ENCODE measurements at places on chromosomes 6 and 20. TPM values are rescaled to one million over a fixed set of nuclear protein-coding genes. Genes with fewer than 3 reads are reported as not detected.

DNA sequence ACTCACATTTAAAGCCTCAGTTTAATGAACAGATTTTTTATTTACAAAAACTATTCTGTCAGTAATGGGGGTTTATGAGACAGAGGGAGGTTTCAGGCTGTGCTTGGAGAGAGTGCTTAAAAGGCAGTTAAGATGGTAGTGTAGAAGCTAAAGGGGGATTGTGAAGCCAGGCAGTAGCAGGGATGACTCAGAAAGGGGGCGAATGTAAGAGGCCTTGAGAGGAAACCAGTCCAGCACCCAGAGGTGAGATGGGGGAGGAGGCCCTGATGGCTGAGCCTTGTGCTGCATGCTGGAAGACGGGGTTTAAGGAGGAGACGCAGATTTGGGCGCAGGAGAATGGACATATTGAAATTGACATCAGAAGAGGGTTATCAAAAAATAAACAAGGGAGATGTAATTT is 6.6 kb upstream of the SERPINB9 start:
- no peak for DNase-seq

DNA sequence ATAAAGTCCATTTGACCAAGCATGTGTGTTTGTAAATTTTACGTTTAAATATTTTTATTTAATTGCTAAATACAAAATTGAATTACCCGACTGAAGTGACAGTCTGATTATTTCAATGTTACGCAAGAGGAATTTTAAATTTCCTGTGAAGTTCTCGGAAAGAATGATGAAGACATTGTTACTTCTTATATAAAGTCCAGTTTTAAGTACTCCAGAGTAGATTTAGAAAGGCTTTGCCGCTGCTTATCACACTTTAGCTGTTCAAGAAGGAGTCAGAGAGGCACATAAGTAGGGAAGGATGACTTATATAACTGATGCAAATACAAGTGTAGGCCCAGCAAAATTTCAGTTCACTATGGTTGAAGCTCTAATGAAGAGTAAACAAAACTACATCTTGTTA is 265.1 kb upstream of the CITED2 start:
- DNase-seq, result no peak

DNA sequence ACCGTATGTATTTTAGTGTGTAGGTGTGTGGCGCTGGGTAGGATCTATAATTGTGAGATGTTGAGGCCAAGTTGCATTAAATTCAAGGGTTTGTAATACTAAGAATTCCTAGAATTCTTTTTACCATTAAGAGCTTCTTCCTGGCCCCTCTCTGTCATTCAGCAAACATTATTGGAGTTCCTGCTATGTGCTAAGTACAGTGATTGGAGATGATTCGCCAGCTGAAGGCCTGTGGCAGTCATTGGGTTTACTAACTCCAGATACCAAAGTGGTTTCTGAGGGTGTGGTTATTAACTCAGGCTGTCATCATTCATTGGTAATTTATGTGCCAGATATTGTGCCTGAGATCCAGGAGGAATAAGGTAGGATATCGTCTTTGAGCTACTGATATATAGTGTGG is 167.1 kb downstream of the LAMA2 start:
- no peak for DNase-seq

GRCh38 chr6:138811866-138812265 is 16.0 kb downstream of the ECT2L start:
- DNase-seq, result no peak

- DNase-seq, result no peak
These were observed 138.0 kb downstream of the FUT9 start for GRCh38 chr6:96153775-96154174.

DNA sequence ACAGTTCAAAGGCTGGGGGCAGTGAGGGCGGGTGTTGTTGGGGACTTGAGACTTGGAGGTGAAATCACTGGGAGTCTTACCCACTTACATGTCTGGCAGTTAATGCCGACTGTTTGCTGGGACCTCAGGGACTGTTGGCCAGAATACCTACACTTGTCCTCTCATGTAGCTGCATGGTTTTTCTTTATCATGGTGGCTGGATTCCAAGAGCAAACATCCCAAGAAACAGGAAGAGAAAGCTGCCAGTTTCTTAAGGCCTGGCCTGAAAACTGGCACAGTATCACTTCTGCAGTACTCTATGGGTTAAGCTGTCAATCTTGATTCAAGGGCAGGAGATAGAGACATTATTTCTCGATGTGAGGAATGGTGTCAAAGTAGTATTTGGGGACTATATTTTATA is 19.8 kb upstream of the C6orf62 start:
- DNase-seq, result no peak

DNA sequence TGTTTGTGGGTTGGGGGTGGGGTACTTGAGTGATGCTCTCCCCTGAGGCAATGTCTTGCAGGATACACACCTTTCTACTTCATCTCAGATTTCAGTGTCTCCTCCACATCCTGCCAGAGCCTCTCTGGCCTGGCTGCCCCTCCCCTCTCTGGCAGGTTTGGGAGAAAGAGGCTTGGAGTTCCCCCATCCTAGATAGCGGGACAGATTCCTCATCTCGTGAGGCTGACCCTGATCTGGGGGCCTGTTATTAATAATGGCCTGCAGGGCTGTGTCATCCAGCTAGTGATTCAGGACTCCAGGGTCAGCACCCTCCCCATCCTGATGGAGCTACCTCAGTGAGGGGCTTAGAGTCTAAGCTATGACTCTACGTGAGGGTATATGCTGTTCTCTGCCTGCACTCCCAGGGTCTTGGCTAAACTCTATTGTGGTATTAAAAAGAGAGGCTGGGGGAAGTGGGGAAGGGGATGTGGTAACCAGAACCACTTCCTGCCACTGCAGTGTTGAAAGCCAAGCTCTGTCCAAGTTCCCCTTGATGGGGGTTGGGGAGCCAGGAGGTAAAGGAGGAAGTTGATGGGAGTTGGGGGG is 3.7 kb upstream of the MMP9 start:
- DNase-seq, result no peak

DNA sequence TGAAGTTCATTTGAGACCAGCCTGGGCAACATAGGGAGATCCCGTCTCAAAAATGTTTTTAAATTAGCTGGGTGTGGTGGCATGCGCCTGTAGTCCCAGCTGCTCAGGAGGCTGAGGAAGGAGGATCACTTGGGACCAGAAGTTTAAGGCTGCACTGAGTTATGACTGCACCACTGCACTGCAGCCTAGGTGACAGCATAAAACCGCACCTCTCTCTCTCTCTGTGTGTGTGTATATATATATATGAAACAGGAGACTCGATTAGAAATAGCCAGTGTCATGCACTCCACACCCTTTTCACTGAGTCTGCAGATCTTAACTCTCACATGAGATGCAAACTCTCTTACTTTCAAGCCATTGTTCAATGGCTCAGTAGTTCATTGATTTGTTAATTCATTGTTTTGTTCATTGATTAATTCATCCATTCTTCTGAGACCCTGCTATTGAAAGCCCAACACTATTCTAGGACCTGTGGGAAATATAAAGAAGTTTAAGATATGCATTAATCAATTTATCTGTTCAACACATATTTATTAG is 52.4 kb upstream of the MRPS10 start:
- DNase-seq, result no peak

APOM gene
- polyA plus RNA-seq, result 2.8 TPM

TNFRSF6B gene
- polyA plus RNA-seq, result 2.5 TPM

MPIG6B gene
- not detected for polyA plus RNA-seq

HMGCLL1 gene
- polyA plus RNA-seq, result 0.33 TPM

SLC17A1 gene
- not detected for polyA plus RNA-seq

Measured in AG04450 (cell line).